Sigmoid colon (tissue), 7 donors: ENCODE measurements at places on chromosomes 3 and 15. TPM values are rescaled to one million over a fixed set of nuclear protein-coding genes. Genes with fewer than 3 reads are reported as not detected.

TMEM44 gene
- 24.0 TPM for polyA plus RNA-seq

RAD51 gene
- 4.2 TPM for polyA plus RNA-seq

CTXN2 gene
- 0.13 TPM for polyA plus RNA-seq

TNFAIP8L3 gene
- polyA plus RNA-seq = 9.2 TPM

CBLB gene
- polyA plus RNA-seq = 16.6 TPM

TLR9 gene
- polyA plus RNA-seq = 0.98 TPM

CLSTN2 gene
- 0.64 TPM for polyA plus RNA-seq

ZNF662 gene
- polyA plus RNA-seq = 2.4 TPM

DUOX1 gene
- not detected for polyA plus RNA-seq

VGLL3 gene
- polyA plus RNA-seq = 4.8 TPM

CAPN3 gene
- polyA plus RNA-seq = 11.4 TPM

B3GALNT1 gene
- polyA plus RNA-seq = 0.60 TPM
